ENCODE measurements at places on chromosomes 3 and 15.

- no peaks in the 10 kb centered on the region for H3K27me3 ChIP-seq
- no peak for DNase-seq
- no peaks in the 10 kb centered on the region for H3K36me3 ChIP-seq
- no peaks in the 10 kb centered on the region for H3K4me1 ChIP-seq
- no peak overlapping the region for H3K27ac ChIP-seq
Measured at GRCh38 chr3:34957677-34958076, 681.6 kb upstream of the ARPP21 start.

GRCh38 chr15:61050844-61051568, 178.1 kb downstream of the RORA start:
- H3K27ac ChIP-seq, result no peak overlapping the region
- no peak overlapping the region for H3K4me3 ChIP-seq
- H3K4me1 ChIP-seq, result no peaks in the 10 kb centered on the region
- no peaks in the 10 kb centered on the region for H3K36me3 ChIP-seq
- no peaks in the 10 kb centered on the region for H3K27me3 ChIP-seq

- no peaks in the 10 kb centered on the region for H3K36me3 ChIP-seq
- no peaks in the 10 kb centered on the region for H3K4me1 ChIP-seq
- H3K27ac ChIP-seq, result no peak overlapping the region
- H3K27me3 ChIP-seq, result no peaks in the 10 kb centered on the region
- DNase-seq, result no peak
Measured at GRCh38 chr3:107206141-107206540, 171.1 kb upstream of the CCDC54 start.

- H3K27me3 ChIP-seq, result no peaks in the 10 kb centered on the region
- H3K36me3 ChIP-seq, result no peaks in the 10 kb centered on the region
- no peaks in the 10 kb centered on the region for H3K4me1 ChIP-seq
- H3K27ac ChIP-seq, result no peak overlapping the region
Measured at GRCh38 chr3:31908391-31909097, 72.5 kb downstream of the OSBPL10 start.

DNA sequence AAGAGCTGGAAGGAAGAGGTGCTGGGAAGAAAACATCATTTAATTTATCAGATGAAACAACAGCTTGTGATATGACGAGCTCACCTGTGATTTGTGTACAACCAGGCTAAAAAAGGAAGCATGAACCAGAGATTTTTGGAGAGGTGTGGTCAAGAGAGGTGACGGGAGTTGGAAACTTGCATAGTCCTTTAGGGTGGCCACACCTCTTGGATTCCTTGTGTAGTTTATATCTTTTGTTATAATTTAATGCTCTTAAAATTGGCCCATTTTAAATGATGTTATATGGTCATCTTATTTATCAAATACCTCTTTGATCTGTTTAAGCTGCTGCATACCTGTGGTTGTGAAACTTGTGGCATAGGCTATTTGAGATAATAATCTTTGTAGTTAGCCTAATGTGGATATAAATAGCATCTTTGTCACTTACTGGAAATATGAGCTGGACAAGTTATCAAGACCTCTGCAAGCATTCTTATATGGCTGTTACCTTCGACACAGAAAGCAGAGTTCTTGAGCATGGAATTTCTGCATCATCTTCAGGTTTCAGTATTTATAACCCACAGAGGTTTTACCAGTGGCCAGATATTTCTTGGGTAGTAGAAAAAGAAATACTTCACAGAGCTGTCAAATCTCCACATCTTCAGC, 49.1 kb downstream of the IL1RAP start:
- H3K4me3 ChIP-seq, result no peak overlapping the region
- no peaks in the 10 kb centered on the region for H3K36me3 ChIP-seq
- no peak for DNase-seq
- H3K27me3 ChIP-seq, result no peaks in the 10 kb centered on the region

DNA sequence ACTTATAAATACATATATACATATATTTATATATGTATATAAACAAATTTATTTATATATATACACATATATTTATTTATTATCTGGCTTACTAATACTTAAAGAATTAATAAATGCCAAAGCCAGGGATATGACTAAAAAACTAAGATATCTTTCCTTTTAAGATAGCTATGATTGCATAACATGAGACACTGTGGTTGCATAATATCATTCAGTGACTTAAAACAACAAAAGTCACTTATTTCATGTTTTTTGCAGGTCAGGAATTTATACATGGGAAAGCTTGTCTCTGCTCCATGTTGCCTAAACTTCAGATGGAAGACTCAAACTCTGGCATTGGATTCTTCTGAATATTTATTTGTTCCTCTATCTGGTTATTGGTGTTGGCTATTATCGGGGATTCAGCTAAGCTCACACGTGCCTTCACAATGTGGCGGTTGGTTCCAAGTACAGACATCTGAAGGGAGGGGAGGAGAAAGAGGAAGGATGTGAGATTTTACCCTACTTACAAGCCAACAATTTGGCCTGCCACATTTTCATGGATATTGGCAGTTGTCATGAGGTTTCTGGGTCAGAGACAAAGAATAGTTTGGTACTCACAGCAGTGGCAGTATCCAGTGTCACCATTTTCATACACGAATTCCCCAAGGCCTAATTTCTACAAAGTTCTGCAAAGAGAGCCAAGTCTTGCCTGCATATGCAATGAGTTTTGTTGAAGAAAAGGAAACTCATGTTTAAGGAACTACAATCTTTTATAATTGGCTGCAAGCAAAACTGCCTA, 381.6 kb downstream of the EPHA3 start:
- no peak overlapping the region for H3K4me3 ChIP-seq
- no peak overlapping the region for H3K27ac ChIP-seq
- H3K36me3 ChIP-seq, result no peaks in the 10 kb centered on the region
- no peak for DNase-seq
- H3K4me1 ChIP-seq, result no peaks in the 10 kb centered on the region

Data from CD8-positive, alpha-beta memory T cell (primary cell).